ENCODE measurements at places on chromosomes 13 and 19.

- DNase-seq = no peak
Measured at GRCh38 chr13:36166046-36166445, 34.9 kb upstream of the DCLK1 start.

DNA sequence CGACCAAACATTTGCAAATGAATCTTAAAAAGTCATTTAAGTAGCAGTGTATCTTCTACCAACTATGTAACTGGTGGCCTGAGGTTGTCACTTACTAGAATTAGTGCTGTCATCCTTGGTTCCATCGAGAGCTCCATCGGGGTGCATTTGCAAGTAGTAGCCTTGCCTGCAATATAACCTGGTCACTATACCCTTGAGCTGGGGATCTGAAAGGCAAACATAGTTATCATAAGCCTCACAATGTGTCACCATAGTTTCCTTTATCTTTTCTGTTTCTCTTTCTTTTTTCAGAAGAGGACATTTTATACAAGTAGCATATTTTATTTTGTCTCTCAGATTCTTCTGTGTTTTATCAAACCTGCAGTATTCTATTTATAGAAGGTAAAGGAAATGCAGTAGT, 422.6 kb downstream of the ITGBL1 start:
- no peak for DNase-seq

- no peak for DNase-seq
Measured at GRCh38 chr19:17767559-17767958, 16.3 kb downstream of the FCHO1 start.

DNA sequence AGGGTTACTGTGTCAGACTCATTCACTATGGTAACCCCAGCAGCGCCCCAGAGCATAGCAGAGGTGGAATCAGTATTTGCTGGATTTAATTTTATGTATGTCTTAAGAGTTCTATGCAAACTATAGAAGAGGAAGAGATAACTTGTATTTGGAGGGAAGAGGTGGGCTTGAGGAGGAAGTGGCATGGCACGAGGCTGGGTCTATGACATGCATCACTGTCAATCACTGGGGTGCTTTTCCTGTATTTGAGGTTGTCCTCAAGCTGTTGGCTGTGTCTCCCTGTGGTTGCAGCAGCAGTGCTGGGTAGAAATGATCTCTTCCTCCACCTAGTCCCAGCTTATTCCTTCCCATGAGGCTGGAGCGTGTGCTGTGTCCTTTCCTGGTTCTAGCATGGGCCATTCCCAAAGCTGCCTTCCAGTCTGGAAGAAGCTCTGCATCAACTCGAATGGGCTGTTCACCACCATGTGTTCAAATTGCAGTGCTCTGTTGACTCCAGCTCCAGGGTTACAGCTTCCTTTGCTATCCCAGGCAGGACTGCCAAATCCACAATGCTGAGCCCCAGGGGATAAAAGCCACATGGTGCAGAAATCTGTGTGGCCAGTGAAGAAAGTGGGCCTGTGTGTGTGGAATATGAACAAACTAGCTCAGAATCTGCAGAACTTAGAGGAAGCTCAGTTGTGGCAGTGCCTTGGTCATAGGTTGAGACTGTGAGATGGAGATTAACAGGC, 73.1 kb upstream of the MTIF3 start:
- DNase-seq = no peak

- DNase-seq = no peak
Measured at GRCh38 chr13:74683411-74683810, 549.2 kb upstream of the KLF12 start.

DNA sequence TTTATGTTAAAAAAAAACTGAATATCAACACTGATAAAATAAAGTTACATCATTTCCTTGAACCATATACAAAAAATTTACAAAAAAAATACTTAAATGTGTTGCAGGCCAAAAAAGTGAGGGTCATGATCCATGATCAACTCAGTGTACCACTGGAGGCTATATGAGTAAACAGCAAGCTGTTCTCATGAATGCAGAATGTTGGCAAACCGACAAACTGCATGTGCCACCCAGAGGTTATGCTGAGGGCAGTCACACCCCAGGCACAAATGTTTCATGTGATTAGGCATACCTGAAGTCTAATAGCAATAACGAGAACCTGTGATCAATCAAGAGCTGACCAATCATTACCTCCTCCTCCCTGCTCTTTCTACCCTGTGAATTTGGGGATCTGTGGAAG, 91.9 kb downstream of the ZNF431 start:
- DNase-seq = no peak

DNA sequence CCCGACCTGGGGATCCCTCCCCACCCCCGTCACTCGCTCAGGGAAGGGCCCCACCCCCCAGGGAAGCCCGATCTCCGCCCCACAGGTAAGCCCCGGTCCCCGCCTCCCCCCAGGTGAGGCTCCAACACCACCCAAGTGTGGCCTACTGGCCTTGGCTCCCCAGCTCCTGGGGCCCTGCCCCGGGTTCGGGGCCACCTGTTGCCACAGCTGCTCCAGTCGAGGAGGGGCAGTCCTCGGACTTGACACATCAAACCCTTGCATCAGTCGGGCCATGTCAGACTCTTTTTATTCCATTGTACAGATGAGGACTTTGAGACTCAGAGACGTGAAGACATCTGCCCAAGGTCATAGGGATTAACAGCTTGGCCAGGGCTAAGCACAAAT, 512 bp downstream of the CC2D1A start:
- DNase-seq = no peak

- DNase-seq = no peak
Measured at GRCh38 chr13:46377554-46377953, 9.5 kb downstream of the RUBCNL start.

- no peak for DNase-seq
Measured at GRCh38 chr13:66430269-66430668, 799.9 kb downstream of the PCDH9 start.

DNA sequence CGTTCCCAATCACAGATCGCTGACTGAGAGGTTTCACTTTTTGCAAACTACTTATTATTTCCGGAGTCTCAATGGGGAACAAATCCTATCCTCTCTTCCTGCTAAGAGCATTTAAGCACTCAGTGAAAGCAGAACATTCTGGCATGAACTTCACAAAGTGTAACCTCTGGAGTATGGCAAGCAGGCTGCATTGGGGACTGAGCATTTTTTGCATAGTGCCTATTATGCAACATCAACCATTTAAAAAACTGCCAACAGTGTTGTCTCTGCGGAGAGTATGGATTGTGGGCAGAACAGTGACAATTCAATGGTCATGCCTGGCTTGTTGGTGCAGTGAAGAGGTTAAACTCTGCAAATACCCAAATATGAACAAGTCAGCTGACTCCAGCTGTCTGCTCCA, 484.6 kb downstream of the OLFM4 start:
- DNase-seq = no peak

- DNase-seq = no peak
Measured at GRCh38 chr19:4448147-4448985, 9.2 kb downstream of the UBXN6 start.

DNA sequence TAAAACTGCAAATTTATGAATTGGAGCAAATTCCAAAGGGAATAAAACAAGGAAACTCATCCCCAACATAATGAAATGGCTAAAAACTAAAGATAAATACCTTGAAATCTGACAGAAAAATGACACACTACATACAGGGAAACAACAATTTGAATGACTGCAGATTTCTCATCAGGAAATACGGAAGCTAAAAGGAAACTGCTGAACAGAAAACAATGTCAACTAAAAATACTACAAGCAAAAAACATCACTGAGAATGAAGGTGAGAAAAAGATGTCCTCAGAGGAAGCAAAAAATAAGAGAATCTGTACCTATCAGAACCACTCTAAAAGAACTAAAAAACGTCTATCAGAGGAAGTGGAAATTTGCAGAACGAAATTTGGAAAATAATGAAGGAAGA, 39.5 kb downstream of the ZSWIM9 start:
- DNase-seq = no peak

- DNase-seq = no peak
Measured at GRCh38 chr13:112573710-112574109, 14.2 kb downstream of the TUBGCP3 start.

GRCh38 chr13:75643693-75644092, 7.6 kb downstream of the LMO7 start:
- DNase-seq = no peak

- DNase-seq = no peak
Measured at GRCh38 chr19:31275068-31275334, 74.2 kb downstream of the TSHZ3 start.

- no peak for DNase-seq
Measured at GRCh38 chr13:80975903-80976302, 635.0 kb upstream of the SPRY2 start.

- no peak for DNase-seq
Measured at GRCh38 chr13:85693889-85694511, 105.2 kb downstream of the SLITRK6 start.

GRCh38 chr13:31818236-31818635, 78.9 kb downstream of the RXFP2 start:
- DNase-seq = no peak

Measured in NCI-H2081 (cell line).